ENCODE measurements at places on chromosomes 7 and 10.
A peak's percentile ranks its signal among the peaks of the same experiment; 100 is the strongest.

- no peak for DNase-seq
These were observed 11.3 kb downstream of the ADAM12 start for GRCh38 chr10:126376956-126377355.

DNA sequence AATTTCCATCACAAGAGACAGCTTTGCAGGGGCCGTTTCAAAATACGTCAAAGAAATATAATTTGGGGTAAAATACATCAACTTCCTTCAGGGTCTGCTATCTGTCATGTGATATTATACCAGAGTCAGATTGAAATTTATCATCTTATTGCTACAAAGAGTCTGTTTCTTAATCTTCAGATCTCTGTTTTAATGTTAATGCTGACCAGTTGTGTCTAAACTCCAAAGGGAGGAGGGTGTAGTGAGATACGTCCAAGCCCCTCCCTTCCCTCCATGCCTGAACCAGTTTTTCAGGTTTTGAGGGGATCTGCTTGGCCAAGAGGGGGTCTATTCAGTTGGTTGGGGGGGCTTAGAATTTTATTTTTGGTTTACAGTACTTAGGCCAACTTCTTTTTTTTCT, 891.6 kb downstream of the GRM8 start:
- DNase-seq = no peak

- no peak for DNase-seq
These were observed 299.4 kb downstream of the SNX13 start for GRCh38 chr7:17640730-17641377.

- no peak for DNase-seq
These were observed 5.4 kb upstream of the ZNF783 start for GRCh38 chr7:149256568-149256967.

- peak; percentile 34 for DNase-seq
These were observed 13.2 kb upstream of the UNCX start for GRCh38 chr7:1219498-1219897.

GRCh38 chr10:94428766-94429707, 26.7 kb downstream of the TBC1D12 start:
- DNase-seq = no peak

DNA sequence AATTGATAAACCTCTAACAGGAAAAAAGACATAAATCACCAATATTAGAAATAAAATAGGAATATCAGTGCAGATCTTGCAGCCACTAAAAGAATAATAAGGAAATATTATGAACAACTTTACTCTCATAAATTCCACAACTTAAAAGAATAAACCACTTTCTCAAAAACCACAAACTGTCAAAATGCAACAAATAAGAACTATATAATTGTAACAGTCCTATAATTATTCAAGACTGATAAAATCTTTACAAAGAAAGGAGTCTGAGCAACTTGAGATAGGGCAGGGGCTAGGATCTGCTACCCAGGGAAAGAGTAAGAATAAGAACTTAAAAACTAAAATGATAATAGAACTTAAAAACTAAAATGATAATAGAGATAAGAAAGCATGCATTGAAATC, 169.5 kb upstream of the GDF10 start:
- DNase-seq = no peak

- DNase-seq = no peak
These were observed 42.7 kb downstream of the FAM53B start for GRCh38 chr10:124701435-124701834.

- DNase-seq = no peak
These were observed 33.5 kb upstream of the PRSS37 start for GRCh38 chr7:141874787-141875186.

GRCh38 chr7:102024769-102025391, 207.5 kb downstream of the CUX1 start:
- DNase-seq = no peak

GRCh38 chr10:131920693-131921092, 19.9 kb downstream of the PPP2R2D start:
- DNase-seq = no peak

DNA sequence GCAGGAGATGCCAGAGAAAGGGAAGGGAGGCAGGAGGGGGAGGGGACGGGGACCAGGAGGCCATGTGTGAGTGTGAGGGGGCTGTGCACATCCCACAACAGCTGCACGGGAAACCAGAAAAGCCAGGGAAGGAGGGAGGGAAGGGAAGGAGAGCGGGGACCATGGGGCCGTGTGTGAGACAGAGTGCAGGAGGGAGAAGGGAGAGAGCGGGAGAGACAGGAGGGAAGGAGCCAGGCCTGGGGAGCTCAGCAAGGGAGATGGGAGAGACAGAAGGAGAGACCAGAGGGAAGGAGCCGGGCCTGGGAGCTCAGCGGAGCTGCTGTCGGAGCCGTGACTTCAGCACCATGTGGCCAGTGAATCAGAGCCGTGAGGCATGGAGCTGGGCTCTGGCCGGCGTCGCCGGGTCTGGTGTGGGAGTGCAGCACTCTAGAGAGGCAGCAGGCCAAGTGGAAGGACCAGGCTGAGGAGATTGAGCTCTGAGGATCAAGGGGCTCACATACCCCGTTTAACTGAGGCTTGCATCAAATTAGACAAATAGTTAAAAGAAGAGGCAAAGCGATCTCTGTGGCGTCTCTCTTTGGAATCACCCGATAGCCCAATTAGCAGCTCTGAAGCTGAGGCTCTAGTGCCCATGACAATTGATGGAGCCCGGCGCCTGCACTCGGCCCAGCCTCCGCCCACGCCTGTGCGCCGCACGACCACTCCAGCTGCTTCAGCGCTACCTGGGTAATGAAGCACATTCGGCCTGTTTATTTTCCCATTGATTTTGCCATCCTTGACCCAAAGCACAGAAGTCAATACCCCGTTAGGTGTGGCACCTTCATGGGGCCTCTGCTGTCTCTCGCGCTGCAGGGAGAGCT, 150.4 kb downstream of the MAD1L1 start:
- no peak for DNase-seq

DNA sequence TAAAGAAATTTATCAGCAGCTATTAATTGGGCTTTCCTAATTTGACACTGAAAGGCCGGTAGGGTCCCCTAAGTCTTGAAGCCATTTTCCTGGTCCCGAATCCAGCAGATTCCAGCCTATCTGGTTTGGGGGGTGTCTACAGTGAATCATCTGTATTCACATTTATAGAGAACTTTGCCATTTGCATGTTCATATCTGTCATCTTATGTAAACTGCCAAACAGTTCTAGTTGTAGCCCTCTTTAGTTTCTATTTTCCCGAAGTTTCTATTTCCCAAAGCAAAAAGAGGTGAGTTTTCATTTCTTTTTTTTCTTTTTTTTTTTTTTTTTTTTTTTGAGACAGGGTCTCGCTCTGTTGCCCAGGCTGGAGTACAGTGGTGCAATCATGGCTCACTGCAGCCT, 47.6 kb downstream of the PAPSS2 start:
- DNase-seq = no peak

GRCh38 chr7:32588657-32589056, 93.4 kb downstream of the AVL9 start:
- peak; percentile 69 for DNase-seq

GRCh38 chr7:111192614-111193413, 101.9 kb downstream of the LRRN3 start:
- no peak for DNase-seq

- DNase-seq = no peak
These were observed 68.2 kb upstream of the AGK start for GRCh38 chr7:141483044-141483443.

DNA sequence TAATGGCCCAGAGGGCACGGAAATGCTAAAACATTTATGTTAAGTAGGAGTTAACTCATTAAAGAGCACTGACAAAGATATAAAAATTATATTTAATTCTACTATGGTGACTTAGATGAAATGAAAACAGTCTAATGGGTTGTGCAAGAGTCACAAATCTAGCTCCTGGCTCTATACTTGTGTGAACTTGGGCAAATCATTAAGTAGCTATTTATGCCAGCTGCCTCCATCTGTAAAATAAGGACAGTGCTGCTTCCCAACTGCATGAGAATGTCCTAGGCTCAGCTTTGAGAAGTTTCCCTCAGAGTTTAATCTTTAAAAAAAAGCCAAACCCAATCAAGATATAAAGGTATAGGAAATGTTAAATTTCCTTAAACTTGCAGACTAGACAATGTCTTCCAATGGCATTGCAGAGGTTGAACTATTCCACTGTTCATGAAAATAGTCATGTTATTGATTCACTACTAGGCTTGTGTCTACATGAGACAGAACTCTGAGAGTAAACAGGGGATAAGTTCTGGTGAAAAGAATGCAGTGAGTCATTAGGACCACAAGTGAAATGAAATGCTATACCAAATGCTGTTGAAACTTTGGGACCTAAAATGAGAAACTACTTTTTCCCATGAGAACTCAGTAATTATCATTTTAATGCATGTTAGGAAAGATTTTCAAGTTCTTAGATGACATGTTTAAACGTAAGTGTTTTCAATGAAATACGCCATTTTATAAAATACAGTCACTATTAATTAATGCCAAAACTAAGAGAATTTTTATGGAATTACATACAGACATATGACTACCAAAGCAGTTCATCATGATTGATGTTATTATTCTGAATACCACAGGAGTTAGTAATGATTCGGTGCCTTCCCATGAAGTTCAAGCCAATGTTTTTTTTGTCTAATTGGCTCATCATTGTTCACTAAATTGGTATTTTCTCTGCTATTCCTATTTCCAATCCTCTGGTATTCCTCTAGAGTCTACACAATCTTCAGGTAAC, 84.2 kb downstream of the CDK6 start:
- DNase-seq = no peak

- no peak for DNase-seq
These were observed 30.0 kb upstream of the PRKAR1B start for GRCh38 chr7:756928-757560.

DNA sequence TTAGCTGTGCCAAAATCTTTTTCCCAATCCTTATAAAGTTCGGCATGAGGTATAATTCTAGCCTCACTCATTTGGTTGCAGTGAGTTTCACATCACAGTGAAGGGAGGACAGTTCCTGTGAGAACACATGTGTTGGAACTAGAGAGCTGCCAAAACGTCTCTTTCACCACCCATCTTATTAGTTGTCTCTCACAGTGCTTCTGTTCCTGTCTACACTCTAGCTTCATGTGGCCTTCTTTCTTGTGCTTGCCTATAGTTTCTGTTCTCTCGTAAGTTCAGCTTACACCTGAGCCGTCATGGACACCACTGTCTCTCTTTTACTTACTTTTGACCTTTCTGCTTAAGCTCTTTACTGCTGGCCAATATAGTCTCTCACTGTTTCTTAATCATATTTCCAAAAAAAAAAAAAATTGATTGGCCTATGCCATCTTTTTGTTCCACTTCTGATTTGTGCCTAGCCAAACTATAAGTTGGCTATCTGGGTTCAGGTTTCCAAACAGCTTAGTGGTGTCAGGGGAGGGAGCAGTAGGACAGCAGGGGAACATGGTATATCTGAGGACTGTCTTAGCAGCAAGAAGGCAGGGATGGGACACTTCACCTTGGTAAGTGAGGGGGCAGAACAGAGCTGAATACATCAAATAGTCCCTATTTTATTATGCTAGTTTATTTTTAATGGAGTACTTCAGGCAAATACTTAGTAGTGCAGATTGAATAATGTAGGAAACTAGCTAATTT, 38.0 kb downstream of the ZNRF2 start:
- no peak for DNase-seq

- DNase-seq = no peak
These were observed 979 bp upstream of the NODAL start for GRCh38 chr10:70442332-70442988.

DNA sequence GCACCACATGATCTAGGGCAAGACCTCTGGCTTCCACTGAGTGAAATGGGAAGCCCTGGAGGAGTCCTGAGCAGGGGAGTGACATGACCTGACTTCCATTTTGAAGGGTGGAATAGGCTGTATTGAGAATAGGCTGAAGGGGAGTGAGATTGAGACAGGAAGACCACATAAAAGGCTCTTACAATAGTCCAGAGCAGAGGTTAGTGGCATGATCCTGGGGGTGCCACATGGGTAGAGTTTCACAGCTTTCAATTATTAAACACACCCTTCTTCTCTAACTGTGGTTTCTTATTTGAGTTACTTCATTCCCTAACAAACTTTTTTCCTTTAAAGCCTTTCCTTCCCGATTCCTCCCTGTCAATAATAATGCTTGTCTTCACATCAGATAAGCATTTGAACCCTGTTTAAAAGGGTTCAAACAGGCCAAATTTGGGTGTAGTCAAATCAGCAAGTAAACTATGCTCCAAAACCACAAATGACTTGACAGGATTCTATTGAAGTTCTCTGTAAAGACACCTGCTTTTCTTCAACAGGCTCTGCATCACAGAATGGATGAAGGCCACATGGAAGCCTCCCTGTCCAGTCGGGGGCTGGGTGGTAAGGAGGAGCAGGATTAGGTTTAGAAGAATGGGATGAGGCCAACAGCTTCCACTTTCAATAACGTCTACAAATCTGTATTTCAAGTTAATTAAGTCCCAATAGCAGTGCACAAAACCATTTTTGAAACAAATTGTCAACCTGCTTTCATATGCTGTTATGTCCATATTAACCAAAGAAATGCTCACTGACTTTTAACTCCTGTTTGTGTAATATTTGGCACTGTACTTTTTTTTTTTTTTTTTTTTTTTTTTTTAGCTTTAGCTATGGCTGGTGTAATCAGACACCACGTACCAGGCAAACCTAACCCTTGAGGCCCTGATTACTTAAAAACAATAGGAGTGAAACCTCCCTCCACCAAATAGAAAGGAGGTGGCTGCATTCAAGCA, 131.9 kb downstream of the NRCAM start:
- no peak for DNase-seq

DNA sequence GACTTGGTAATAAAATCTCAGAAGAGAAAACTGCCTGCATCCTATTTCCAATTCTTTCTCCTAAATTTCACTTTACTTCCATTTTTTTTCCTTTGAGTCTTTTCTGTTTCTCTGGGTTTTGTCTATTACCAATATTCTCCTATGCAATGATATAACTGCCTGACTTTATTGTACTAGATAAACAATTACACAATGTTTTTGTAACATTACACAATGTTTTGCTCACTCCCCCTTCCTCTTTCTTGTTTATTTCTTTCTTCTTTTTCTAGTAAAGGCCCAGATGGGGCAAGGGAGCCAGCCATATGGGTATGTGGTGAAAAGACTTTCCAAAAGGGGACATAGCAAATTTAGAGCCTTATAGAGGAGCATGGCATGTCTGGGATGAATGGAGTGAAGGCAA, 278.7 kb upstream of the PHYHIPL start:
- DNase-seq = no peak
